Left hindlimb (tissue), 1 donor: ENCODE measurements at places on chromosomes 3 and 15.

GRCh38 chr15:61146931-61147230 is 82.2 kb downstream of the RORA start:
- DNase-seq: no peak

GRCh38 chr15:23647421-23648370 is at the start of gene MAGEL2:
Gene MAGEL2 (minus strand): TSS chr15:23647867. CDS start chr15:23647742, 125 bp downstream.
- DNase-seq: peak; percentile 86

DNA sequence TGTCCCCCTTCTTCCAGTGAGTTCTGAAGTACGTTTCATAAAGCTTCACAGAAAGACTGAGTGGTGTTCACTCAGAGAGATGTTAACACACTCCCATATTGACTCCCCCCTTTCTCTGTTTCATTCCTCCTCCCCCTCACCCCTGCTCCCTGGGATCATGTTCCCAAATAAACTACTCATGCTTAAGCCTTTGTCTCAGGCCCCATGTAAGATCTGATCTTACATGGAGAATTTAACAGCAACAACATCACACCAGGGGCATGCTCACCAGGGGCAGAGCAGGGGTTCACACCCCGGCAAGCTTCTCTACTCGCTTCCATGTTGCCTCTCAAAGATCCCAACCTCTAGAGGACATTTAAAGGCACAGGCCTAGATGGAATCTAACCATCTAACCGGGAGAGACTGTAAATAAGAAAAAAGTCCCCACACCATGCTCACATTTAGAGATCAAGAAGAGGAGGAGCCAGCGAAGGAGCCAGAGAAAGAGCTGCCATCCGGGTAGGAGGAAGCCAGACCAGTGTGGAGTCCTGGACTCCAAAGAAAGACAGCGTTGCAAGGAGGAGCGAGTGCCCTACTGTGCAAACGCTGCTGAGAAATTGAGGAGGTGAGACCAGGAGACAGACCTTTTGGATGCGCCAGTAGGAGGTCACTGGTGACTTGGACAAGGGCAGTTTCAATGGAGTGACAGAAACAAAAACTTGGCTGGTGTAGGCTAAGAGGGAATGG is 21.4 kb upstream of the SRP14 start:
- peak; percentile 13 for DNase-seq

DNA sequence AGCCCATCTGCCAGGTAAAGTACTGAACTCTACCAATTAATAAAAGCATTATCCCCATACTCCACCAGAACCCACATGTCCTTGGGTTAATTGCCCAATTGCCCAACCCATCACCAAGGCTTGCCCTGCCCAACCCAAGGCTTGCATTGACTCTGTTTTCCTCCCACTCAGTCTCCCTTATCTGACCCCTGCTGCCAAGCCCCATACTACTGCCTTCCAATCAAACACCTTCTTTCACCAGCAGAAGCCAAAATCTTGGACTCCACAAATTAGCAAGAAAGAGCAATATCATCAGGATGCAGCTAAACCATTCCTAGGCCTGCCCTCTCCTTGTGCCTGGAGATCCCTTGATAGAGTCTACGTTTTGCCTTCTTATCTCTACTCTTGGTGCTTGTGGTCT is 602.9 kb downstream of the NTRK3 start:
- DNase-seq: no peak

DNA sequence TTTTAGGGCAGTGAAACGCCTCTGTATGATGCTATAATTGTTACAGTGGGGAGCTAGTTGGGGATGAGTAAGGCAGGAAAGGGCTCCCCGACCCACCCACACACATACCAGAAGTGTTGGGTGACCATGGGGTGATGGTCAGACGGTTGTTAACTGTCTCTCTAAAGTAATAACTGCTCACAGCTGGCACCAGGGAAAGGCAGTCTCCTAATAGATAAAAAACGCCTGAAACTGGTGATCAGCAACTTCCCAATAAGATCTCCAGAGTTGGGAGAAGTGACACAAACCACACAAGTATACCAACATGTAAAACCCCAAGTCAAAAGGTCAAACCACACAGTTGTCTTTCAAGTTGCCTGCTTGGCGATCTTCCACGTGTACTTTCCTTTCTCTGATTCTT is 346.5 kb upstream of the CNTN4 start:
- DNase-seq: no peak

DNA sequence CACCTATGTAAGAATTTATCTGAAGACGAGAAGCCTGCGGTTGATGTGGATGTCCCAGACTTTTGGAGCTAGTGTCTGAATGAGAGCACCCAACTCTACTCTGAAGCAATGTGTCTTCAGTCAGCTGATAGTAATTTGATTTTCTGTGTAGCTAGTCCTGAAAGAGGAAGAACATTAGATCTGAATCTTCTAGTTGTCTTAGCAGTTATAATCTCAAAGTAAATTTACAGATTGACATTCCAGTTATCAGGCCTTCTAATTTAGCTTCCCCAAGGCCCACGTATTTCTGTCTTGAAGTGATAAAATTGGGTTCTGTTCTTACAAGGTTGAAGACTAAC is 1.5 kb downstream of the TCAIM start:
- no peak for DNase-seq

DNA sequence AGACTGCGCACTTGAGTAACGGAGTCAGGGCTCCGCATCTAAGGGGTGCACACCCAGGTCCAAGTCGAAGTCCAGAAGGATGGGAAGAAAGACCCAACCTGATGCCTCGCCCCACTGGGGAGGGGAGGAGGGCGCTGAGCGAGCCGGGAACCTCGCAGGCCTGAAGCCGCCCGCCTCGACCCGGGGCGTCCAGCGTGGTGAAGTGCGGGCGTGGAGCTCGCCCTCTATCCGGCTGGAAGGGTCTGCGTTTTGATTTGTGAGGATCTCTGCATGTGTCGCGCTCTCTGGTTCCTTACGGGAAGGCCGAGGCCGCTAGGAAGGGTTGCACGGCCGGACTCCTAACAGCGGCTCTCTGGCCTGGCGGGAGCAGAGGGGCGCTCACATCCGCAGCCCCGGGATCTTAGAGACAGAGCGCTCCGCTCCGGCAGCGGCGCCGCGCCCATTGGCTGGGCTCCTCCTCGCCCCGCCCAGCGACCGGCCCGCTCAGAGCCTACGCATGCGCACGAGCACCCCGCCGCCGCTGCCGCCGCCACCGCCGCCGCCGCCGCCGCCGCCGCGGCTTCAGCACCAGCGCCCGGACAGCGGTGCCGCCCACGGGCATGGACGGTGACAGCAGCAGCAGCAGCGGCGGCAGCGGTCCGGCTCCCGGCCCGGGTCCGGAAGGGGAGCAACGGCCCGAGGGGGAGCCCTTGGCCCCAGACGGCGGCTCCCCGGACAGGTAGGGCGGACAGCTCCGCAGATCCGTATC is at the start of gene DISP2:
Gene DISP2 (plus strand): TSS at position 497 of the 748 bp plus-strand sequence. CDS start 103 bp downstream, at position 600.
- peak; percentile 92 for DNase-seq

DNA sequence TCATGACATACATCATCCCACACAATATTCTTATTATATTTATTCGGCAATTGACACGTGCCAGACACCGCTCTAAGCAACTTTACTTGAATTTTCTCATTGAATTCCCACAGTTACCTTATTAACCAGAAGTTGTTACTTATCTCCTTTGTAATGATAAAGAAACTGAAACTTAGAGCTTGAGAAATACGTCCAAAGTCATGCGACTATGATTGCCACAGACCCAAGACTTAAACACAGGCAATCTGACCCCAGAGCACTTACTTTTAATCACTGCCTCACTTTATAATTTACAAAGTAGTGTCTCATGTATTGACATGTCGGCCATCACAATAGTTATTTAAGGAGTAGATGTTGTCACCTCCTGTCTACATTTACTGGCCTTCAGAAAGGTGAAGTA is 64.7 kb downstream of the ATP13A4 start:
- DNase-seq: no peak

GRCh38 chr3:139519998-139520737 is 19.4 kb downstream of the RBP1 start:
- DNase-seq: no peak

- DNase-seq: no peak
Observed at GRCh38 chr15:50556642-50557371, 10.3 kb upstream of the USP50 start.

DNA sequence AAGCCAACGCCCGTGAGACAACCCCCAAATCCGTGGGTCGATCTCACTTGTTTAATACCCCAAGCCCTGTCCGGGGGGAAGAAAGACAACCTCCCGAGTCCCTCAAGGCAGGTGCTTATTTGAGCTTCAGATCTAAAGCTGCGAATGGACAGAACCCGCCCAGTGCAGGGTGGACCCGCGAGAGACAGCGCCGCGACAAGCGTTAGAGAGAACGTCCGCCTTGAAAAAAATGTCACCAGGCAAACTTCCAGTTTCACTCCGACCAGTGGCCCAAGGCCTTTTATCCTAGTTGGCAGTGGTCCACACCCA is 740 bp upstream of the OXSR1 start:
- DNase-seq: no peak

- DNase-seq: no peak
Observed at GRCh38 chr3:194384569-194385001, 14.5 kb downstream of the GP5 start.

DNA sequence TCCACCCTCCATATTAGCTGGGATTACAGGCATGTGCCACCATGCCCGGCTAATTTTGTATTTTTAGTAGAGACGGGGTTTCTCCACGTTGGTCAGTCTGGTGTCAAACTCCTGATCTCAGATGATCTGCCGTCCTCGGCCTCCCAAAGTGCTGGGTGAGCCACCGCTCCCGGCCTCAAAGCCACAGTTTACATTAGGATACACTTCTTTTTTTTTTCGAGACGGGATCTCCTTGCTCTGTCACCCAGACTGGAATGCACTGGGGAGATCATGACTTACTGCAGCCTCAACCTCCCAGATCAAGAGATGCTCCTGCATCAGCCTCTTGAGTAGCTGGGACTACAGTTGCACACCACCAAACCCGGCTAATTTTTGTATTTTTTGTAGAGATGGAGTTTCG is 2.5 kb upstream of the NR1D2 start:
- no peak for DNase-seq

DNA sequence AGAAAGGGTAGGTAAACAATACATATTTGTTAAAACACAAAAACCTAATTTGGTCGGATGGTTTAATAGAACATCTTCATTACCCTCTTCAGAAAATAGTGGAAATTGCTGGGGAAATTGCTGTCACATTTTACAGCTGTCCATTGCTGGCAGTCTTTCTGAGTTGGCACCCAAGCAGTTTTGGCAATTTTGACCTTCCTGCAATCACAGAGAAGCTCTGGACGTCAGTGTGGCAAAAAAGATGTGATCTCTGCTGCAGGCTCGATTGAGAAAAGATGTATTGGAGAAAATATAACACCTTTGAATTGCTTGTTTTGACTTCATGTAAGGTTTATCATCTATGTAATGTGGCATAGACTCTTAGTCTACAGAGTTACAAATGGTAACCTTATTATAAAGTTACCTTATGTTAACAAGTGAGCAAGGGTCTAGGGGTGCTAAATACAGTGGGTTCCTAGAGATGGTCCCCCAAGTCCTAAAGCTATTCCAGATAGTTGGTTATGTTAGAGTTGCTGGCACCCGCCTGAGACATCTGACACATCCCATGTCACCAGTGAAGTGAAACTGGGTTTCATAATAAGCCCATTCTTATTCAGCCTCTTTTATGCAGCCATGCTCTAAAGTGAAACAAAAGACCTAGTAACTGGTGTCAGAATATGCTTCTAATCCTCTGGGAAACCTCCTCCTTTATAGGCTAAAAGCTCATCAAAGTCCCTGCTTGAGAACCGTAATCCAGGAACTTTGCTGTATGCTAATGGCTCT is 14.0 kb downstream of the UBE2E1 start:
- DNase-seq: no peak

DNA sequence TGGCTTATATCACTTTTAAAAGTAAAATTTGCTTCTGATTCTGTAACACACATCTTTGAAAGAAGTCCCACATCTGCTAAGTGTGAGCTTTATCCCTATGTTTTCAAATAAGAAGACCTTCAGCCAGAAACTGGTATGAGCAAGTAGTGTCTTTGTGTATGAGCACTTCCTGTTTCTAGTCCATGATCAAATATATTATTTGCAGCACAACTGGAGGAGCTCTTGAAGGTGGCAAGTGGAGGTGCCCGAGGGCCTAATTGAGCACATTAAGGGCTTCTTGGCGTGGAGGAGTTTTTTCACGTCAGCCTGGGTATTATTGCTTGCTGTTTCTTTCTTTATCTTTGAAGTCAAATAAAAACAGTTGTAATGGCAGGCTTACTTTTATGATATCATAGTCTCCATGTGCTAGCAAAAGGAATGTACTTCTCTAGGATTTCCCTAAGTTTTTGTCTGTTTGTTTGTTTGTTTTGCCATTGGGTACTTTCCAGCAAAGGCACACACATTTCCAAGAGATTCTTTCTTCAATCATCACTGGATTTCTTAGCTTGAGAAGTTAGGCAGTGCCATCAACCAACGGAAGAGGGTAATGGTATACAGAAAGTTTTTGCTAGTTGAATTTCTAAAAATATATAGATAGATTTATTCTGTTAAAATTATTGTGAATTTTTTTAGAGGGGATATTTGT is 68.1 kb downstream of the MEIS2 start:
- DNase-seq: no peak

DNA sequence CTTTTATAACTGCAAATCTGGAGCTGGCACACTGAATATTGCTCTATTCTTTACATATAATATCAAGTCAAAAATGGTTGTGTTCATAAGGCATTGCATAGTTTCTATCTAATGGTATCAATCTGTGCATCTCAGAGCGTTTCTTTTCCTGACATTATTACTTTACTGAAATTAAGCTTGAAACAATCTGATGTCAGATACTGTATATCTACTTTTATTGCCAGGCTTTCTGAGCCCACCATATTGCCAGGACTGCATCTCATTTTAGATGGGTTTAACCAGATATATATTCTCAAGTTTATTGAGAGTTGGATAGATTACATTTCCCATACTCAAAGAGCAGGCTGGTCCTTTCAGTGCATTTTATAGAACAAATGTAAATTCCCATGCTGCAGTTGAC is 122.7 kb upstream of the MEIS2 start:
- DNase-seq: no peak

- no peak for DNase-seq
Observed at GRCh38 chr3:28053759-28054158, 187.7 kb upstream of the CMC1 start.

- DNase-seq: no peak
Observed at GRCh38 chr3:127785711-127786265, 36.5 kb downstream of the MGLL start.

DNA sequence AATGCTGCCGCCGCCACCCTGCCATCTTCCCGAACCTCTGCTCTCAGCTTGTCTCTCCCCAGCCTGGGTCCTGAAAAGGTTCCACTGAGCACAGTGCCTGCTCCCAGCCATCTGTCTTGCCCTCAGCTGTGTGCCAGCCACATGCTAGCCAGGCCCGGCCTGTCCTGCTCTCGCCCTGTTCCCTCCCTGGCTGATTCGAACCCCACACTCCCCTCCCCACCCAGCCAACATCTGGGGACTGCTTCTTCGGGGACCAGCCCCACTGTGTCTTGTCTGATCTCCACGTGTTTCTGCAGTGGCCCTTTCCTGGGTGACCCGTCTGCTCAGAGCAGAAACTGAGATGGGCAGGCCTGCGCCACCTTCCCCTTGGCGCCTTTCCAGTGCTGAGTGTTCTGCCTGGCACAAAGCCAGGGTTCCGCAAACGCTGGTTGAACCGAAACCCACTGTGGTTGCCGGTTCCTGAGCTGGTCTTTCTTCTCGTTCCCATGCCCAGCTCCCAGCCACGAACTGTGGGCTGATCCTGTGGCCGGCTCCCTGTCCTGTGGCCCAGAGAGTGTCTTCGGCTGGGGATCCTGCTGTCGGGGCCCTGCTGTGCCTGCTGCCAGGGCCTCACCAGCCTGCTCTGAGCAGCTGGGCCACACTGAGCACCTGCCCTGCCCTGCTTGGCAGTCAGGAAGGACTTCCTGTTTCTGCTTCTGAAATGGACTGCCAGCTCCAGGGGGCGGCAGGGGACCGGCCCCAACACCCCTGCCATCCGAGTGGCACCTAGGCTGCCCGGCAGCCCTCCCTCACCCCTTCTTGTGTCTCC is 62.7 kb upstream of the KLF13 start:
- DNase-seq: no peak
